ENCODE measurements at places on chromosomes 5 and 9.
A peak's percentile ranks its signal among the peaks of the same experiment; 100 is the strongest.

GRCh38 chr5:87210743-87211142 is 56.9 kb upstream of the RASA1 start:
- DNase-seq: no peak

GRCh38 chr9:26833792-26834191 is 58.8 kb downstream of the CAAP1 start:
- DNase-seq: no peak

DNA sequence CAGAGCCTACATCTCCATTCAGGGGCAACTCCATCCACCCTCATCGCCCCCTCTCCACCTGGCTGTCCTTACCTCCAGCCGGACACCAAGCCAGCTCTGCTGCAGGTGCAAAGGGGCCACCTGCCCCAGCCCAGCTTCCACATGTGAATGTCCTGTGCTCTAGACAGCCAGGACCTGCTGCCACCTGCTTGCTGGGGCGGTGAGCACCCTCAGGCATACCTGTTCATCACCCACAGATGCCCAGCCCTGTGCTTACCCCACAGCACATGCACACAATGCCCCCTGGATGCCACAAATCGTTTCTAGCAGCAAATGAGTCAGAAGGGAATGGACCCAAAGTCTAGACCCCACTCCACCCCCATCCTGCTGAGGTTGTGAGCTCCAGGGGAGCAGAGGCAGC is 13.3 kb upstream of the NKD2 start:
- no peak for DNase-seq

DNA sequence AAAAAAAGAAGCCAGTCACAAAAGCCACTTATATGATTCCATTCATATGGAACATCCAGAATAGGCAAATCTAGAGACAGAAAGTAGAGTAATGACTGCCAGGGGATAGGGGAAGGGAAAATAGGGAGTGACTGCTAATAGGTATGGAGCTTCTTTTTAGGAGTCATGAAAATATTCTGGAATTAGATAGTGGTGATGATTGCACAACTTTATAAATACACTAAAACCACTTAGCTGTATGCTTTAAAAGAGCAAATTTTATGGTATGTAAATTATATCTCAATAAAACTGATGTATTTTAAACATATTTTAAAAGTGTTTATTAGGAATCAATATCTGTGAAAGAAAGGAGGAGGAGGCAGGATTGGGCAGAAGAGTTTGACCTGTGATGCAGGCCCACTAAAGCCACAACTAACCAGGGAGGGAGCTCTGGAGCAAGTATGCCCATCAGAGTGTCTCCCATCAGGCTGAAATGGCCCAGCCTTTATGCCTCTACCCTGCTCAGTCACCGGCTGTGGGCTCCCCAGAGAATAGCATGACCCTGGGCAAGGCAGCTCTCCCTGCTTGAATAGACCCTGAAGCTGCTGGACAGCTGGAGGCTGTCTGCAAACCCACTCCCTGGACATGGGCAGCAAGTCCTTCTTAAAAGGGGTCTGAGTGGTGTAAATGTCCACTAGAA is 96.0 kb upstream of the SLC44A1 start:
- no peak for DNase-seq

DNA sequence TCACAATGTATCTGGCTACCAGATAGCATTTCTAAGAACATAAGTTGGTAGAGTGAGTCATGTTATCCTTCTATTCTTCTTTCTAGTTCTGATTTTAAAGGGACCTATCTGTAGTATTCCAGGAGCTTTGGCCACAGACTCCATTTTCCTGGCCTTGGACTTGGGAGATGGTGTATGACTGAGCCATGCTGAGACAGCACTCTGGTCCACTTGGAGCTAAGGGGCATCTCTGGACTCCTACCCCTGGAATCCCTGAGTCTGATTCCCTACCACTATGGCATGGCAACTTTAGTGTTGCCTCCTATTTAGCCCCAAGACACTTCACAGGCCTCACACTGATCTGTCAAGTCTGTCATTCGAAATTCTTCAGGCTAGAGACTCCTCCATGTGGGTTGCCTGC is 58.8 kb downstream of the BAAT start:
- DNase-seq: no peak

DNA sequence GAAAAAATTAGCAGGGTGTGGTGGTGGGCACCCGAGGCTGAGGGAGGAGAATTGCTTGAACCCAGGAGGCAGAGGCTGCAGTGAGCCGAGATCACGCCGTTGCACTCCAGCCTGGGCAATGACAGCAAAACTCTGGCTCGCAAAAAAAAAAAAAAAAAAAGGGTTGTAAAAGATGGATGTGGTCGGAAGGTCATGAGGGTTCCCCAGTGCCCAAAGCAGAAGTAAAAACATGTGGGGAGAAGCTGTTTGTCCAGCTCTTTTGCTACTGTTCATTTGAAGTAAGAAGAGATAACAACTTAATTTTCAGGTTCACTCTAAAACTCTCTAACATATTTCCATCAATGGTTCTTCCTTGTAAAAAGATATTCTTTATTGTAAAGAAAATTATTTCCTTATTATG is 57.1 kb upstream of the GOLPH3 start:
- no peak for DNase-seq

- no peak for DNase-seq
Observed at GRCh38 chr9:88748566-88749261, 213.7 kb downstream of the NXNL2 start.

- DNase-seq: no peak
Observed at GRCh38 chr5:118561971-118562370, 426.4 kb downstream of the DTWD2 start.

- DNase-seq: no peak
Observed at GRCh38 chr5:168140241-168140640, 151.2 kb upstream of the WWC1 start.

DNA sequence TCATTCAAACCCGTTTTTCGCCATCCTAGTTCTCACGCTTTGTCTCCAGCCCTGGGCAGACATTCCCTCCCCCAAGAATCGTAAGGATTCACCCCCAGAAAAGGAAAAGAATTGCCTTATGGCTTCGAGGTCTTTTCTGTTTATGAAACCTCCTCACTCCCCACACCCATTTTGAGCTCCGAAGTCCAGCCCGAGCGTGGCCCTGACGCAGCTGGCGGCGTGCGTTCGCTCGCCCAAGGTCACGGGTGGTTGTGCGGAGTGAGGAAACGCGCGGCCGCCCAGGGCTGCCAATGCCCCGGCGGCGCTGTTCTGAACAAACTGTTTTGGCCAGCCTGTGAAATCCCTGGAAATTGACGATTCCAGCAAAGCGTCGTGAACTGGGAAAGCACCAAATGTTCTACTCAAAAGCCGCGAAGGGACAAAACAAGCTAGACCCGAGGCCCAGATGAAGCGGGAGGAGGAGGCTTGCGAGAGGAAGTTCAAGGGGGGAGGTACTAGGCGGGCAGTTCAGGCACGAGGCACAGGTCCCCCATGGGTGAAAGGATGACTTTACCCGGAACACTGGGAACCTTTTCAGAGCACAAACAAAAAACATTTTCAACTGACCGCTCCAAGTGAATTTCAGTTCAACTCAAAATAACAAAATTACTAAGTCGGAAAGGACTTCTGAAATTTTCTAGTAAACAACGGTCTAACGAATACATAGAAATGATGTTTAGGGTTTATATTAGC is 683 bp upstream of the ZFAND5 start:
- DNase-seq: peak; percentile 81

GRCh38 chr5:169988206-169988605 is 7.9 kb upstream of the INSYN2B start:
- DNase-seq: no peak

DNA sequence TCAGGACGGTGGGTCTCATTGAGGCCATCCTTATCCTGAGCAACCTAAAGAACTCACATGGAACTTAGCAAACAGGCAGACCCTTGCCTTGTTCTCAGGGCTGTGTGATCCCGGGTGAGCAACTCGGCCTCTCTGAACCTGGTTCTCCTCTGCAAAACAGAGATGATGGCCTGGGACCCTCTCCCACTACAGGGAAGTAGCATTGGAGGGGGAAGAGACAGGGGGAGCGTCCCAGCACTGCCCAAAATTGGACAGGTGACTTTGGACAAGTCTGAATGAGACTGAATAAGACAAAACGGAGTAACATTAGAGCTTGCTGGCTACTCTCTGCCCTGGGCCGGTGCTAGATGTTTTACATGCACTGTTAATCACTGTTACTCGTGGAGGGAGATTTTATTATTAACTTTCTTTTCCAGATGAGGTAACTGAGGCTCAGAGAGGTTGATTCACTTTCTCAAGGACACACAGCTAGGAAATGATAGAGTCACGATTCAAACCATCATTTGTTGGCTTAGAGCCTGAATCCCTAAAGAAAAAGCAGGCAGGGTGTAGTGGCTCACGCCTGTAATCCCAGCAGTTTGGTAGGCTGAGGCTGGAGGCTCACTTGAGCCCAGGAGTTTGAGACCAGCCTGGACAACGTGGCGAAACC is 136.4 kb downstream of the C9orf50 start:
- DNase-seq: no peak

DNA sequence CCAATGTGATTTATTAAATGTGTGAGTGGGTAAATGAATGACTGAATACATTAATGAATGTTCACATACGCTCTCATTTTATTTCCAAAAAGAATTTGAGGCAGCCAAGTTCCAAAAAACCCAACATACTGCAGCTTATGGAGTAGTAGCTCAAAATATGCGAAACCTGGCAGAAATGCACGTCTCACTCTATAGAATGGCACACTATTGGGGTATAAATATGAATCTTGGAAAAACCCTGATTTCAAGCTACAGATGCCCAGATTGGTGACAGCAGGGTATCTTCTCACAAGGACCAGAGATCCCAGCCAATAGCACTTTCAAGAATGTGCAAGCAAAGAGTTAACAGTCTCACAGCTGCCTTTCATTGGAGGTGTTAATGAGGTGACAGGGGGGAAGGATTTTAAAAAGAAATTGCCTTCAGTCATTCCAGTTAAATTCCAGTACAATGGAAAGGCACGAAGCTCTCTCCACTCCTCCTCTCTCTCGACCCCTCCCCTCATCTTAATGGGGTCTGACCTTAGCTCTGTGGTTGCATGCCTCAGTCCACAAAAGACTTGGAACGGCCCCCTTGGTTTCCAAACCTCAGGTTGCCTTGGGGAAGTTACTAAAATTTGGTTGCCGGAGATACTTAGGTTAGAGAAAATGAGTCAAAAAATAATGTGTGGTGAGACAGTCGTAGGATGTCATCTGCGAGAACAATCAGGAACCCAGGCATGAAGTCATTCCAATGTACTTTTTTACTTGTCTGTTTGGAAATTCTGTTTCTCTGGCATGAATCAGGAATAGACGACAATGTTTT is 307.4 kb downstream of the NFIB start:
- no peak for DNase-seq

DNA sequence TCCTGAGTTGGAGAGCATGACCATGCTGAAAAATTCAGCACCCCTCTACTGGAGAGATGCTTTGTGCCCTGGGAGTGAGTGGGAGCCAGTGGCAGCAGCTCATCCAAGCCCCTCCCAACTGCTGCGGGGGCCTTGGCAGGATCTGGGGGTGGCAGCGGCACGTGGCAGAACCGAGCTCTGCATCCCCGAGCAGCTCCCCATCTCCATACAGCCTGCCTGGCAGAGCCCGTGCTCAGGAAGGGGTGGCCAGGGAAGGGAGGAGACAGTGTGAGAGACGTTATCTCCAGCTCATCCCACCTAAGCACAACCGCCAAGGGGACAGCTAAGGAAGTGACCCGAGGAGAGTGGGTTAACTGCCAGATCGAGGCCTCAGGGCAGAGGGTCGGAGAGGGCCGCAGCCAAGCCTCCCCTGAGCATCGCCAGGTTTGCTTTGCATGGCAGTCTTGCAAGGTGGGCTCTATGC is 17.2 kb upstream of the DPM2 start:
- DNase-seq: no peak

GRCh38 chr9:135606885-135607259 is 32.5 kb downstream of the GLT6D1 start:
- DNase-seq: no peak

GRCh38 chr9:17631396-17631795 is 52.5 kb downstream of the SH3GL2 start:
- no peak for DNase-seq

- no peak for DNase-seq
Observed at GRCh38 chr5:34599471-34600117, 56.5 kb upstream of the RAI14 start.

DNA sequence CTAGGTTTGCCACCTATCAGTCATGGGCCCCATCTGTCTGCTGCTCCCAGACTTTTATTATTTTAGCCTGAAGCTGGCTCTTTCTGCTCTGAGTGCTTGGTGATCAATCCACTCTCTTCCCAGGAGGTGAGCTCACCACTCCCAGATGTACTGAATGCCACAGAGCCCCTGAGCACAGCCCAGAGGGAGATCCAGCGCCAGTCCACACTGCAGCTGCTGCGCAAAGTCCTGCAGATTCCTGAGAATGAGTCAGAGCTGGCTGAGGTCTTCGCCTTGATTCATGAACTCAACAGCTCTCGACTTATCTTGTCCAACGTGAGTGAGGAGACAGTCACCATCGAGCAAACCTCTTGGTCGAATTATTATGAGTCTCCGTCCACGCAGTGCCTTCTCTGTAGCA is 36.0 kb downstream of the HMGXB3 start:
- DNase-seq: no peak

- DNase-seq: no peak
Observed at GRCh38 chr5:96649681-96650540, 12.3 kb upstream of the CAST start.

- DNase-seq: no peak
Observed at GRCh38 chr9:34276772-34277171, 52.3 kb downstream of the KIF24 start.

DNA sequence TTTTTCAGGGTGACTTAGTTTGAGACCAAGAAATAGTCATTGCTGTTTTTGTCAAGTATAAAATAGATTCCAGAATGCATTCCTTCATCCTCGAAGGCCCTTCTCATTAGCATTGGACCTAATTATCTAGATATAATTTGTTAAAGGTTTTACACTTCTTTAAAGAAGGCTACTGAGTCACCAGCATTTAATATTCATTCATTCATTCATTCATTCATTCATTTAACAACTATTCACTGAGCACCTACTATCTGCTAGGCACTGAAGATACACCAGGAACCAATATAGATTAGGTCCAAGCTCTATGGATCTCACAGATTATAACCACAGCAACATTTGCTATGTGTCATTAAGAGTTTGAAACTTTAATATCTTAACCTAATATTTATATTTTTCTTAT is 11.1 kb upstream of the REEP5 start:
- DNase-seq: no peak

- DNase-seq: peak; percentile 67
Observed at GRCh38 chr9:70340572-70340971, 73.9 kb downstream of the KLF9 start.

GRCh38 chr5:72206160-72206559 is 98.9 kb downstream of the MAP1B start:
- DNase-seq: no peak

- DNase-seq: peak; percentile 96
Observed at GRCh38 chr9:35161713-35162604, at the start of gene UNC13B. Gene UNC13B (plus strand): TSS chr9:35162009. CDS start chr9:35162284, 275 bp downstream.

GRCh38 chr9:20683351-20684034 is 566 bp upstream of the FOCAD start:
- DNase-seq: no peak

DNA sequence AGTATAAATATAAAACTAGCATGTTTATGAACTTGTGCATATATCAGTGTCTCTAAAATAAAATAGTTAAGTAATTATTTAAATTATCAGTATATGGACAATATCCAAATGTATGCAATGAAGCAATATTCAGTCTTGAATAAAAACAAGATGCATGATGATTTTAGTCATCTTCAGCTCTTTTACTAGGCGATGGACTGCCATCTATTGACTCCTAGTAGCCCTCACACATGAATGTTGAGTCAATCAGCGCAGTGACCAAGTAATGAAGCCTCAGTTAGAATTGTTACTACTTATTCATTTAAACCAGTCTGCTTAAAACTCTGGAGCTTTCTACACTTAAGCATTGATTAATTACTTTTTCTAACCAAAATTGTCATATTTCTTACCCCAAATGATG is 92.9 kb upstream of the GRHPR start:
- DNase-seq: peak; percentile 67

GRCh38 chr5:74950836-74951515 is 84.8 kb upstream of the FAM169A start:
- no peak for DNase-seq
